ENCODE measurements at places on chromosomes 16 and 17.
A peak's percentile ranks its signal among the peaks of the same experiment; 100 is the strongest.

- DNase-seq: no peak
Measured at GRCh38 chr17:8354236-8354635, 14.6 kb downstream of the ODF4 start.

DNA sequence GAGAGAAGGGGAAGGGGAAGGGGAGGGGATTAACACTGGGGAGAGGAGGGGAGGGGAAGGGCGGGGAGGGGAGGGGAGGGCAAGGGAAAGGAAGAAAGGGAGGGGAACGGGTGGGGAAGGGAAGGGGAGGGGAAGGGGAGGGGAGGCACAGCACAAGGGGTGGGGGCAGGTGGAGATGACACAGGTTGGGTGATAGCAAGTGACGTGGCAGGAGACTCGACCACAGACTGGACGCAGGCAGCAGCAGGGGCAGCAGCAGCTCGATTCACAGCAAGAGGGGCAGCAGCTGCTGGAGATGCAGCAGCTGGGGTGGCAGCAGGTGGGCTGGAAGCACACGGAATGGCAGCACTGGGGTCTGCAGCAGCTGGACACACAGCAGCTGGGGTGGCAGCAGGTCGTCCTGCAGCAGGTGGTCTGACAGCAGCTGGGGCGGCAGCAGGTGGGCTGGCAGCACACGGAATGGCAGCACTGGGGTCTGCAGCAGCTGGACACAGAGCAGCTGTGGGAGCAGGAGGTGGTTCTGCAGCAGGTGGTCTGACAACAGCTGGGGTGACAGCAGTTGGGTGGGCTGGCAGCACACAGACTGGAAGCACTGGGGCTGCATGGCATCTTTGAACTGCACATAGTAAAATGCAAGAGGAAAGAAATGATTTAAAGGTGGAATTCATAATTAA lies at the start of gene KRTAP4-16:
KRTAP4-16 (minus strand) TSS at position 624 of the 674 bp plus-strand sequence; CDS start at position 624, 0 bp downstream.
- DNase-seq: no peak

DNA sequence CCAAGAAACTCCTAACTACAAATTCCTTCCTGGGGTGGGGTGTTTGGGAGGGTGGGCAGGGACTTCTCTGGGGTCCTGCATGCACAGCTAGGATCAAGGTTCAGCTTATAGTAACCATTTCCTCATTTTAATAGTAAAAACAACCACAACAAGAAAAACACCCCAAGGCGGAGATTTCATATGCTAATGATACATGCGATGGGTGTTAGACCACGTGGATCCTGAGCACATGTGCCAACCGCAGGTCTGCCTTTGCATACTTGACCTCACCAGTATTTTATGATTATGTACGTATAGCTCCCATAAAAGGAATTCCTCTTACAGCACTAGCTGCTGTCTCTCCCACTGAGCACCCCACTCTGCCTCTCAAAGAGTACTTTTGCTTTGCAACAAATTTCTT lies 1.9 kb downstream of the KRTAP4-11 start:
- DNase-seq: no peak

DNA sequence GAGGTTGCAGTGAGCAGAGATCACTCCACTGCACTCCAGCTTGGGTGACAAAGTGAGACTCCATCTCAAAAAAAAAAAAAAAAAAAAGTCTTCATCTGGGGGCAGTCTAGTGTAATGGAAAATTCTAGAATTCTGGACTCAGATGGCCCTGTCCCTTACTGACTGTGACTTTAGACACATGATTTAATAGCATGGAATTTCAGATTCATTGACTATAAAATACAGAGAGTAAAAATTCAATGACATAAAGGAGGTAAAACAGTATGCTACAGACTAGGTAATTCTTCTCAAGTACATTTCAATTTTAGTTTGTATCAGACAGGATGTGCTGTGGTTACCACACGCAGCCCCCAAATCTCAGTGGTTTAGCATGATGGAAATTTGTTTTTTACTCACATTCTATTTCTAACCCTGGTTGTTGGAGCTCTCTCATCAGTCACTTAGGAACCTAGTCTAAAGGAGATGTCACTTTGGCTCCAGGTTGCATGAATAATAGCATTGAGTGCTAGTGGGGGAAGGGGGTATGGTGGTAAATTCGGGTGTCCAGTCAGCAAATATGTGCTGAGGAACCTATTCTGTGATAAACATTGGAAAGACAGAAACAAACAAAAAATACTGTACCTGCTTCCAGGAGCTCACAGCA lies 444.0 kb downstream of the XYLT1 start:
- no peak for DNase-seq

DNA sequence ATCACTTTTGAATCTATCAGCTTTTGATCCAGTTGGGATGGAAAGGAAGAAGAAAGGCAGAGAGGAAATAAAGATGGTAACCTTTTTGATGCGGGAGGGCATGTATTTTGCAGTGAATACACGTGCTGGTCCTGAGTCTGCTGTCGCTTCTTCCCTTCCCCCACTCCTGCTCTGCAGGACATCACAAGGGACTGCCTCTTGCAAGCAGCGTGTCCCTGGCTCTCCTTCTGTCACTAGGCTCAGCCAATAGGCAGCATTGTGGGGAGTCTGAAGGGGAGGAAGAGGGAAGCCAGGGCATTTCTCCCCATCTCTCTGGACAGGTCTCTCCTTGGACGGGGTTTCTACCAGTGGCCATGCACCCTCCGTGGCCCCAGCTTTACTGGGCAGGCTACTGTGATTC lies 15.7 kb upstream of the WFDC1 start:
- no peak for DNase-seq

DNA sequence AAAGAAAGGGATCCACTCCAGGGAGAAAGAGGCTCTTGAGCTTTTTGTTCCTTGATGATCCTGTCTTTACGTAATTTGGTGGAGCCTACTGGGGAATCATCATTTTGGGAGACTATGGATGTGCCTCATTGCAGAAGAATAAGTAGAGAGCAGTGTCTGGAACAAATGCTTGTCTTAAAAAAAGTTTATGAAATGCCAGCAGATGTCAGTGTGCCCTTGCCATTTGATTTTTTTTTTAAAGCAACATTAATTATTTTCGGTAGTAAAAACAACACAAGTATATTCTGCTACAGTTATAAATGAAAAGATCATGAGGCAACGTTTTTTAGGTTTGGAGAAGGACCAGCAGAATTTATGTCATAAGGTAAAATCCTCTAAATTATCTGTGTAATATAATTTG lies 934.8 kb upstream of the EEF2KMT start:
- no peak for DNase-seq

DNA sequence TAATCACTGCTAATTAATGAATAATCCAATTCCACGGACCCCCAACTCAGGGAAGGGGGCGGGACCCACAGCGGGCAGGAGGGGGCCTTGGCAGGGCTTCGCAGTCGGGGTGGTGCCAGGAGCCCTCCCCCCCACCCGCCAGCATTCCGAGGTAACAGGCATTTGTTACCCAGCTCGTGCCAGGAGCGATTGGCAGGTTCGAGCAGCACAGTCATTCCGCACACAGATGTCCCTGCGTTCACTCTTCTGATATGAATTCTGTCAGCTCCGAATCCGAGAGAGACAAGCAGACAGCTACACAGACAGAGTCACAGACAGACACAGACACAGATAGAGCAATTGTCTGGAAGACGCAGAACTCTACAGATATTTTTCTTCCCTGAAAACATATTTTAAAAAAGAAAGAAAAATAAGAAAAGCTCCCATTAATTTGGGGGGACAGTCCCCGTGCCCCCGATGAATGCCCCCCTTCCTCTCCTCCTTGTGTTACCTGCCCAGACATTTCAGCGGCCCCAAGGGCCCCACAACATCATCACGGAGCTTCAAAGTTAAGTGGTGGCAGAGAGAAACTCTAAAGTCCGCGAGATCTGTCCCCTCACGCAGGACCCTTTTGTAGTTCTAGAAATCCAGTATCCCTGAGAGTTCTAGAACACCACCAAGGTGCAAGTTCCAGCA lies 10.2 kb downstream of the NEUROD2 start:
- no peak for DNase-seq

DNA sequence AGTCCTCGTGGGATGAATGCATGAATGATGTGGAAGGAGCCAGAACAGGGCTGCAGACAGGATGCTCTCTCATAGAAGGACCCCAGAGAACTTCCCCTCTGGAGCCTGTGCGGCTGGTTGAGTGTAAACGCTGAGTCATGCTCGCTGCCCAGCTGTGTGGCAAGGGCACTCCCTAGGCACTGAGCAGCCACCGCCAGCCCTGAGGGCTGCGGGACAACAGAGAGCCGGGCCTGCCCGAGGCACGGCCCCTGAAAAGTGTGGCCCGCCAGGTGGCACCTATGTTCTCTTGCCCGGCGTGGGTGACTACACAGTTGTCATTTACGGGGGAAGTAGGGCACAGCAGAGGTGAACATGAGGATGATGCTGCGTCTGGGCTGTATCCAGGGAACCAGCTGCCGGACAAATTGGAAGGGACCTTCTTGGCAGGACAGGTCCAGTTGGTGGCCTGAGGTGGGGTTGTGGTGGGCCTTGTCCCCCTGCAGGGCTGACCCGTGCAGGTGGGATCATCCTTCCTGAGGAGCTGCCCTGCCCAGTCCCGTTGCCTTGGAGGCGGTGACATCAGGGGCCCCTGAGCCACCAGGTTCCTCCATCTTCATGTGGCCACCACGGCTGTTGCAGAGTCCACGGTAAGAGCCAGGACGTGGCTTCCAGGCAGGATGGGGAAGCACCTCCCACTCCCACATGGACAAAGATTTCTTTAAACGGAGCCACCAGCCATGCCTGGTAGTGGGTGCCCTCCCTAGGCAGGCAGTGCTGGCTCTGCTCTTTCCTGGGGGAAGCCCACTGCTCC lies 94.8 kb upstream of the CBX4 start:
- peak; percentile 49 for DNase-seq

DNA sequence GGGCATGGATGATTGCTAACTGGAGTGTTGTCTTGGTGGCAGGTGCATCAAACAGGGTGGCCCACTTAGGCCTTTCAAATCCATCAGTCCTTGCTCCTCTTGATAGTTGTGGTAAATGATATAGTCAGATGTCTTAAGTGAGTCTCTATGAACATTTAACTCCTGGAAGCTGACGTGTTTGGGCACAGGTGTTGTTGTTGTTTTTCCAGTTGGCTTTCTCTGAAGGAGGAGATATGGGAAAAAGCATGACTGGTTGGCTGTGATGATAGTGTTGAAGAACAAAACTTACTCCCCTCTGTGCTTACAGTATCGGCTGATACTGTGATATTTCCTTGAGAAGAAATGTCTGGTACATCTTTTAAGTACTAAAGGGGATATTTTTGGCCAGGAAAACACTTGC lies 18.0 kb downstream of the TNRC6A start:
- DNase-seq: no peak

DNA sequence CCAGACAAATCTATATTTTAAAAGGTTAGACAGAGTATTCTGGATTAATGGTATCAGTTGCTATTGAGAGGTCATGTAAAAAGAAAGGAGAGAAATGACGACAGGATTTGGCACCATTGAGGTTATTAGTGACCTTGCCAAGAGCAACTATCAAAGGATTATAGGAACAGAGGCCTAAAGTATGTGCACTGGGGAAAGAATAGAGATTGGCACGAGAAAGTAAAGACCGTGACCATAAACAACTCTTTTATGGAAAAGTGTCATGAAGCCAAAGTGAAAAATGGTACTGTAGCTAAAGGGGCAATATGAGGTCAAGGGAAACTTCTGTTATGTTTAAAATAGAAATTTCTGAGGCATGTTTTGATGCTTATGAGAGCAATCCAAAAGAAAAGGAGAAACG lies 115.2 kb upstream of the KIF2B start:
- DNase-seq: no peak

DNA sequence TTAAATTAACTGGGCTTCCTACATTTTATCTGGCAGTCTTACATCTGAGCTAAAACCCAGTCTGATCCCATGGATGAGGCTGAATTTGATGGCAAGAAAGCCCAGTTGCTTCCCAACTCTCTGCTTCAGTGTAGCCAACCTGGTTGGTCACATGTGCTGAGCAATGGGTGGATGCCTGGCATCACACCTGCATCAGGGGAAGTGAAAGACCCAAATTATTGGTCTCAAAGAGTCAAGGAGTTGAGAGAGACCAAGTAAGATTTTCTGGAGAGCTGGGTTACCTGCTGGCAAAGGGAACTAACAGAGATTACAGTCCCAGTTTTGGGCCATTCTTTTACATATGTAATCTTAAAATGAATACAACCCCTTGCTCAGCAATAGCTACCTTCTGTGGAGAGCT lies 38.8 kb downstream of the RGS9 start:
- no peak for DNase-seq

GRCh38 chr16:83923581-83924365 lies 24.9 kb downstream of the MLYCD start:
- DNase-seq: no peak

DNA sequence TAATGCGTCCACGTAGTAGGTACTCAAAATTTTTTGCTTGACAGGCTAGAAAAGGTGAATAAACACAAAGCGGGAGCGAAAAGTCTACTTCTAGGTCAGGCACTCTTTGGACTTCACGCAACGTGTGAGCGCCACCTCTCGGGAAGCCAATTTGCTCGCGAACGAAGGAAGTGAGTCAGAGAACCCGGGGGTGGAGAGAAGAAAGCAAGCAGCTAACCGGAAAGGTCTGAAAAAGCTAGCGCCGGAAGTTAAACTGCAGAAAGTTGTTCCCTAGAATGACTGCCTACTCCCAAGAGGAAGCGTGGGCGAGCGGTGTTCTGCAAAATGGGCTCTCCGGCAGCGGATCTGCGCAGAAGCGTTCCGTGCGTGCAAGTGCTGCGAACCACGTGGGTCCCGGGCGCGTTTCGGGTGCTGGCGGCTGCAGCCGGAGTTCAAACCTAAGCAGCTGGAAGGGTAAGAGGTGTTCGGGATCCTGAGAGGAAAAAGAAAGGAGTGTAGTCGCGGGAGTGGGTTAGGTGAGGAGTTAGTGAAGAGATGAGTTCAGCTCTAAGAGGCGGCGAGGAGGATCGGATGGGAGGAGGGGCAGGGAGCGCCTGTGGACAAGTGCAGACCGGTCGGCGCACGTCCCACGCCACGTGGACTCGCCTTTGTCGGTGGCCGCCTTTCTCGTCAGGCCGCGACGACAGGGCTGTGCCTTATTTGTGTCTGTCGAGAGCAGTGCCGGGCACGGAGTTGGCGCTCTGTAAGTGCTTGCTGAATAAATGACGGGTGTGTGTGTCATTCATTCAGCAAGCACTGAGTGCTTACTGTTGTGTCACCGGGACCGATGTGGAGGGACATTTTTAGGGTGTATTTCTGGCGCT lies at the start of gene NME1:
NME1 (plus strand) TSS at position 350 of the 863 bp plus-strand sequence. CDS start 2,096 bp downstream, outside the sequence.
- peak; percentile 100 for DNase-seq

GRCh38 chr16:27974896-27975540 lies 88.5 kb downstream of the GSG1L start:
- no peak for DNase-seq

DNA sequence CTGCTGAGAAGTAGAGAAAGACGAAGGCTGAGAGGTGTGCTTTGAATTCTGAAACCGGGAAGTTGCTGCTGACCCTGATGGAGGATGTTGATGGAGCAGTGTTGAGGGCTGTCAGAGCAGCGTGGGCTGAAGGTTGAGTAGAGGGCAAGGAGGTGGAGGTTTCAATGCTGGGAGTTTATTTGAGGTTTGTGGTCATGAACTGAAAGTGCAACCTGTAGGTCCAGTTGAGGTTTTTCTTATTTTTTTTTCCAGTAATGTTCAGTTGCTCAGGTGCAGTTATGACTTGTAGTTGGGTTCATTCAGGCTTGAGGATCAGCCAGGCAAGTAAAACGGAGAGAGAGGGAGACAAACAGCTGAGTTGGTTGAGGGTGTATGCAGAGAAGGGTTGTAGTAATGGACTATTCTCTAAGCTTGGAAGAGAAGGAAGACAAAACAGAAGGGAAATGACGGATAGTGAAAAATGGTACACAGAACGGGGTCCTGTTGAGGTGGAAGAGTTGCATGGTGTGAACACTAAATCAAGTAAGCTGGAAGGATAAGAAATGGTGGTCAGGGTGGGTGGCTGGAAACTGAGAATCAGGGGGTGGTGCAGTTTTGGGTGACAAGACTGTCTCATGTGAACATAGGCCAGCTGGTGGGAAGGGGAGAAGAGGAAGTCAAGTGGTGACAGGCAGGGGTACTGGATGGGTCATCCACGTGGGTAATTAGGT lies 8.7 kb upstream of the UBE2G1 start:
- DNase-seq: no peak
